Stromal cell of bone marrow (primary cell): ENCODE measurements at places on chromosomes 1 and 21.

DNA sequence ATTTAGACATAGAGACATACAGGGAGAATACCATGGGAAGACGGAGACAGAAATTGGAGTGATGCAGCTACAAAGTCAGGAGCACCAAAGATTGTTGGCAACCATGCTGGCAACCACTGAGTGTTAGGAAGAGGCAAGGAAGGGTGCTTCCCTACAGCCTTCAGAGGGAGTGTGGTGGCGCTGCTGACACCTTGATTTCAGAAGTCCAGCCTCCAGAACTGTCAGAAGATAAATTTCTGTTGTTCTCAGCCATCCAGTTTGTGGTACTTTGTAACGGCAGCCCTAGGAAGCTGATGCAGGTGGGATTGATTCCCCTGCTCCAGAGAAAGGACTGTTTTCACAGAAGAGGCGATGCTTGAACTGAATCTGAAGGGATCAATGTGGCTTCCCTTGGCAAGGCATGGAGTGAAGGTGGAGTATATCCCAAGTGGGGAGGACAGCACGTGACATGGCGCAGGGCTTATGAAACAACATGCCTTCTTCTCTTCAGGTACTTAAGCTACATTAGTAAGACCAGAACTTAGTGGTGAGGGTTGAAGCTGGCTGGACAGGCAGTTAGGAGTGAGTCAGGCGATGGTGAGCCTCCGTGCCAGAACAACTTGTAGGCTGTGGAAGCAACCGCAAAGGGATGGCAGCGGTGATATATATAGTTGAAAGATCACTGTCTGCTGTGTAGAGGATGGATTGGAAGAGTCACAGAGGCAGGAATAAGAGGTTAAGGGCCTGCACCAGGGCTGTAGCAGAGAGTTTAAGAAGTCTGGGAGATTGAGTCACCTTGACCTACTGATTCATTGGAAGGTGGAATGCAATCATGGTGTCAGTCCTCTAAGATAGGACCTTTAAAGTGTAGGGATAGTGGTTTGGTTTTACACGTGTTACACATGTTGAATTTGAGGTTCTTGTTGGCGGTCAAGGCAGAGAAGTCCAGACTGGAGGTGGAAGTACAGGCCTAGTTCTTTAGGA lies 2.1 kb downstream of the LEPR start:
- no peak for DNase-seq

DNA sequence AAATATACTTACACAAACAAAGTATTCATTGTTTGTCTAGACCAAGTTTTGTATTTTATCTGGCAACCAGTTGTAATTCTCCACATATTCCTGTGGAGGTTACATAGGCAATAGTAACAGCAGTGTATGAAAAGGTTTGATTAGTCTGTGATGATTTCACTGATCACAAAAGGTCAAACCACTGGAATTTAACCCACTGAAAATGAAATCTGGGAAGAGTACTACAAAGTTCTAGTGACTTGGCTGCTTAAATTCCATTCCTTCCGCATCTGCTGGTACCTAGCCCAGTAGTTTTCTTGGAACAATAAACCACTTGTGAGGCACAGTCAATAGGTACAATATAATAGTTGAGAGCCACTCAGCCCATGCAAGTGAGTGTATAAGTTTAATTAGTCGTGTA lies 205.4 kb downstream of the NFIA start:
- peak; percentile 54 for DNase-seq

DNA sequence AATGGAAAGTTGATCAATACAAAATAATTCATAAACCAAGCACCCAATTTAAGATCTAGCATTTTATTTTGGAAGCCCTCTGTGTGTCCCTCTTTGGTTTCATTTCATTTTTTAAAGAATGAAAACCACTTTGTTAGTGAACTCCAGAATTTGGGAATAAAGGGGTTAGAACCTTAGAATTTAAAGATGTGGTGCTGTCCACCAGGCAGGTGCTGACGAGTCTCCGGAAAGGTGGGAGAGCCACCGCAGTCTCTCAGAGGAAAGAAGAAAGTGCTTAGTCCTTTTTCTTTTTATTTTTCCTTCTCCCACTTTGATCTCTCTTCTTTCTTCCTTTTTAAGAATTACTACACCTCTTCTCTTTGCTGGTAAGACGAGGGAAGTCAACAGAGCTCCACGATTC lies 20.5 kb upstream of the HIVEP3 start:
- DNase-seq: no peak

GRCh38 chr1:160149233-160149632 lies 2.2 kb upstream of the ATP1A4 start:
- no peak for DNase-seq

GRCh38 chr1:92410706-92411105 lies 76.0 kb downstream of the GFI1 start:
- no peak for DNase-seq

DNA sequence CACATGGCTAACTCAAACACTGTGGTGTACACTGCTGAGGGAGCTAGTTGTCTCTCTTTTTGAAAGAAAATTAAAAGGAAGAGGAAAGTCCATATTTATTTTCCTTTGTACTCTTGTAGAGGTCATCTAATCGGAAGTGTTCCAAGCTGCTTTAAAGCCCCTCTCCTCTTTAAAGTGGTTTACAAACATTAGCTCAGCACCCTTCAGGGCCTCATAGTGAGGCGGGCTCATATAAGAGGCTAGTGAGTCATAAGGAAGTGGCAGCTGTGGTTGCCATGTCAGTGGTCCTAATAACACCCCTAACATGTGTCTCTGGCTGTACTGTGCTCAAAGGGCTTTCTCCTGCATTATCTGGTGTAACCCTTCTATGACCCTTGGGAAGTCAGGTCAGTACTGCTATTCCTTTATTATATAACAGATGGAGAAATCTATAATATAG lies 104.4 kb upstream of the SERBP1 start:
- no peak for DNase-seq

DNA sequence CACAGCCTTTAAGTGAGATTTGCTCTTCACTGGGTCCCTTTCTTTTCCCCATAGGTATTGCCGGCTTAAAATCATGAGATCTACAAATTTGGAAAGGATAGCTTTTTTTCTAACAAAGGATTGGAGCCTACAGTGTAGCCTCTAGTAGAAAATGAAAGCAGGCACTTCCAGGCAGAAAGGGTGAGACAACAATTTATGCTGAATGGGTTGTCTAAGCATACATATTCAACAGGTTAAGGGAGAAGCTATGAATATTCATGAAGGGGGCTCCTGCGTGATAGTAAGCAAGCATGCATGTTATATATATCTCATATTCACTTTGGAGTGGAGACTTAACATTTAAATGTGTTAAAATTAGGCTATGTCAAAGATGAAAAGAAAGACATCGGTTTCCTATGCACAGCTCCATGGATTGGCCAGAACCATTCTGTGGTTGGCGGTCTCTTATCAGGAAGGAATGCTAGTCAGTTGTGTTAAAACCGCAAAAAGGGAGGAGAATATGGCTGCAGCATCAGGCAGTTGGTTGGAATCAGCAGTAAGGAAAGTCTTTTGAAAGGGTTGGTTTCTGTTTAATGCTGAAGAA lies 66.0 kb downstream of the VCAM1 start:
- DNase-seq: peak; percentile 69

DNA sequence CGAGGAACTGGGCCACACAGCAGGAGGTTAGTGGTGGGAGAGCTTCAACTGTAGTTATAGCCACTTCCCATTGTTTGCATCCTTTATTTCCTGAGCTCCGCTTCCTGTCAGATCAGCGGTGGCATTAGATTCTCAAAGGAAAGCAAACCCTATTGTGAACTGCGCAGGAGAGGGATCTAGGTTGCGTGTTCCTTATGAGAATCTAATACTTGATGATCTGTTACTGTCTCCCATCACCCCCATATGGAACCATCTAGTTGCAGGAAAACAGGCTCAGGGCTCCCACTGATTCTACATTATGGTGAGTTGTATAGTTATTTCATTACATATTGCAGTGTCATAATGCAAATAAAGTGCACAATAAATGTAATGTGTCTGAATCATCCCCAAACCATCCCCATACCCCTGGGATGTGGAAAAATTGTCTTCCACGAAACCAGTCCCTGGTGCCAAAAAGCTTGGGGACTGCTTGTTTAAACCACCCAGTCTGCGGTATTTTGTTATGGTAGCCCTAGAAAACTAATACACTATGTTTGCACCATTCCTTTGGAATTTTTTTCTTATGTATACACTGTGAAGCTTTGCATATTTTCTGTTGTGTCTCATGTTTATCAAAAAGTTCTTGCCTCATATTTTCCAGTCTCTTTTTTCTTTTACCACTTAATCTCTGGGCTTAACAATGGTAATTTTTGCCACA lies 136.6 kb upstream of the IVNS1ABP start:
- DNase-seq: peak; percentile 34

DNA sequence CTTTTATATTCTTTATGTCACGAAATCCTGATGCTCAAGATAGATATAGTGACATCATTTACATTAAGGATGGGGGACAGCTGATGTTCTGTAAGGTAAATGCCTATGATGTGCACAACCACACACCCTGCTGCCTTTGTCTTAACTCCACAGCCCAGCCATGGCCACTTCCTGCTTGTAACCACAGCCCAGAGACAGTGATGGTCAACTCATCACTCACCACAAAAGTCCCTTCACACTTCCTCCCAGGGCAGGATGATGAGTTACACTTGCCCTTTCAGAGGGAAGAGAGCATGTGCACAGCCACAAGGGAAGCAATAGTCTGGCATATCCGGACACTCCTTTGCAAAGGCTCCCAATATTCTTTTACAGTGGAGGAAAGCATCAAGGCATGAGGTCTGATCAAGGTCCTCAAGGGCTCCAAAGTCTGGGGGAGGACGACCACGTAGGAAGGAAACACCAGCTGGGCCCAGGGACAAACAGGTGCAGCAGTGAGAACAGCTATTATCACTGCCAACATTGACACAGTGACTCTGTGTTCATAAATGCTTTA lies 53.8 kb downstream of the PLPP3 start:
- DNase-seq: peak; percentile 35

DNA sequence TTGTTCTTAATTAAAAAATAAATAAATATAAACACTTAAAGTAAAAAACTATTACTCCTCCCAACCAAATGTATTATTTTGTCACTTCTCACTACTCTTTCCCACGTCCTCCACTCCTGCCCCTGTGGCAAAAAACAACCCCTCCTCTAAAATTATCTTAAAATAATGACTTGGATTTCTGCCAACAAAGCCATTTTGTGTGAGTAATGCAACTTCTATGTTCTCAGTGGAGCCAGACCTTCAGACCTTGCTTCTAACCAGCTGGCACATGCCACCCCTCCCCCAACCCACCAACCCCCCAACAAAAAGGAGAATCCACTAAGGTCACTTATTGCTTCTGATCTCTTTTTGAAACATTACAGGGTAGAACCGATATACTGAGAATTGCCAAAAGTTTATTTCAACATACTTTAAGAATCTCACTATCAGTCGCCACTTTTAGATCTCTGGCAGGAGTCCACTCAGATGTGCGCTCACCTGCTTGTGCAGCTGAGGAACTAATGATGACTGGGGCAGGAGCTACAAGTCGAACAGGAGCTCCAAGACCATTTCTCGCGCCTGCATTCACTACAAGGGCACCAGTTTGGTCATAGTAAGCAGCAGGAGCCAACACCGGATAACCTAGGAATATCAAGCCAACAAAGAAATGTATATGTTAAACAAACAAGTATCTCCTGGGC lies 58.3 kb upstream of the SDC3 start:
- DNase-seq: no peak

GRCh38 chr1:217734973-217735372 lies 103.8 kb downstream of the SPATA17 start:
- DNase-seq: peak; percentile 2

DNA sequence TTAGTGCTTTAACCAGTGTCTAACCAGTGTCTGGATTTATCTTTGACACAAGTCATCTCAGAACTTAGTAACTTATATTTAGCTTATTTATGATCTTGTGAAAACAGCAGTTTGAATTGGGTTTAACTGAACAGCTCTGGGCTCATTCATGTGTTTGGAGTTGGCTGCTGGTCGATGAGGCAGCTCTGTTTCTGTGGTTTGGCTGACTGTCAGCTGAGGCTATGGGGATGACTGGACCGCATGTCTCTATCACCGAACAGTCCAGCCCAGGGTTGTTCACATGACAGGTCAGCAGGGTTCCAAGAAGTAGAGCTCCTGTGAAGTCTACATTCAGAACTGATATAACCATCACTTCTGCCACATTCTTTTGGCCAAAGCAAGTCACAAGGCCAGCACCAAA lies 29.1 kb upstream of the C21orf91 start:
- peak; percentile 97 for DNase-seq

DNA sequence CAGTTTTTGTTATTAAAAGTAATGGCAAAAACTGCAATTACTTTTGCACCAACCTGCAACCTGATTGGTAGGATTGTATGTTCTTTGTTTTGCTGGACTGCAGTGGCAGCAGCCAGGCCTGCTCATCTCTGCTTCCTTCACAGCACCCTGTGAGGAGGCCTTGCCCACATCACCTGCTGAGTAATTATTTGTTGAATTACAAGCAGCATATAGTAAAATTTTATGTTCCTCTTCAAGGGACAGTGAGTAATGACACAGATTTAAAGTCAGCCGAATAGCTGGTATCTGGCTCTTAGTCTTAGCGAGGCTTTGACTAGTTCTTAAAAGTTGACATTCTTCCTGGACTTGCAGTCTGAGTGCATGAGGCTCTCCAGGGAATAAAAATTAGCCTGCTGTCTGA lies 435.1 kb downstream of the PRDM2 start:
- DNase-seq: no peak

DNA sequence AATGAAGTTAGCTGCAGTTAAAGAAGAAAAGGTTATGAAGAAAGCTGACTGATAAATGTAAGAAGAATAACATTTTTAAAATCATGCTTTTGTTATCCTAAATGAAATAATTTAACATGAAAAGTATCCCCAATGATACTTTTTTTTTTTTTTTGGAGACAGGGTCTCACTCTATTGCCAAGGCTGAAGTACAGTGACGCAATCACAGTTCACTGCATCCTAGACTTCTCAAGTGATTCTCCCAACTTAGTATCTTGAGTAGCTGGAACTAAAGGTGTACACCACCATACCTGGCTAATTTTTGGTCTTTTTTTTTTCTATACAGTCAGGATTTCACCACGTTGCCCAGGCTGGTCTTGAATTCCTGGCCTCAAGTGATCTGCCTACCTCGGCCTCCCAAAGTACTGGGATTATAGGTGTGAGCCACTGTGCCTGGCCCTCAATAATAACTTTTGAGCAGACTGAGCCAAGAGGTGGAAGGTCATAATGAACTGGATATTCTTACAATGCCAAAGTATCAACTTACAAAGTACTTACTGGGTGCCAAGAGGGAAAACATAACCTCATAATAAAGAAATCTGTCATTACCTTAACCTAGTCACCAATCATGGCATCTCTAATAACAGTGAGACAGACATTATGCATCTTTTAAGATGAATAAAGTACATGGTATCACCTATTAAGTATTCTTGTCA lies 94.5 kb downstream of the EVI5 start:
- DNase-seq: no peak

- DNase-seq: peak; percentile 68
These were observed 39.0 kb downstream of the LPAR3 start for GRCh38 chr1:84853741-84854721.
